ENCODE measurements at places on chromosomes 1 and 21. TPM values are rescaled to one million over a fixed set of nuclear protein-coding genes. Genes with fewer than 3 reads are reported as not detected.

- H3K36me3 ChIP-seq: no peaks in the 10 kb centered on the region
- no peak overlapping the region for H3K4me3 ChIP-seq
- H3K27me3 ChIP-seq: peaks cover 11% of the 10 kb centered on the region
- H3K4me1 ChIP-seq: no peaks in the 10 kb centered on the region
- no peak for DNase-seq
These were observed 24.5 kb upstream of the SLC1A7 start for GRCh38 chr1:53166912-53167311.

Gene HAPLN2
- total RNA-seq: 0.21 TPM

- DNase-seq: no peak
- H3K36me3 ChIP-seq: no peaks in the 10 kb centered on the region
- H3K4me3 ChIP-seq: no peak overlapping the region
- no peaks in the 10 kb centered on the region for H3K27me3 ChIP-seq
- H3K4me1 ChIP-seq: no peaks in the 10 kb centered on the region
These were observed 61.0 kb upstream of the C8B start for GRCh38 chr1:57026624-57027354.

DNA sequence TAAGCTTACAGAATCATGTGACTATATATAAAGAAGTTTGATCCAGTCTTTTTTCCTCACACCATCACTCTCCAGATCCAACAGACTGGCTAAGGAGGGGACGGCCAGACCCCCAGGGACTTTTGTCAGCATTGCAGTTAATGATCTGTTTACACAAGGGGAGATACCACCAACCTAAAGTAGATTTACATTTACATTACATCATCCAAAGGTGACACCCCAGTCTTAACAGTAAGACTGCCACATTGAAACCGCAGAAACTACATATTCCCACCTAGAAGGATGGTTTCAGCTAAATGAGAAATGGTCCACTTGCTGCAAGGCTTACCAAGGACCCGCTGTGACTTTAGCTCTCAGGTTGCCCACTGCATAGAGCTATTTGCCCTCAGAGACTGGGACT, 3.4 kb downstream of the RCAN1 start:
- H3K4me1 ChIP-seq: peaks cover 20% of the 10 kb centered on the region
- H3K36me3 ChIP-seq: no peaks in the 10 kb centered on the region
- H3K27me3 ChIP-seq: no peaks in the 10 kb centered on the region
- no peak overlapping the region for H3K4me3 ChIP-seq

Gene NBPF4
- total RNA-seq: not detected

DNA sequence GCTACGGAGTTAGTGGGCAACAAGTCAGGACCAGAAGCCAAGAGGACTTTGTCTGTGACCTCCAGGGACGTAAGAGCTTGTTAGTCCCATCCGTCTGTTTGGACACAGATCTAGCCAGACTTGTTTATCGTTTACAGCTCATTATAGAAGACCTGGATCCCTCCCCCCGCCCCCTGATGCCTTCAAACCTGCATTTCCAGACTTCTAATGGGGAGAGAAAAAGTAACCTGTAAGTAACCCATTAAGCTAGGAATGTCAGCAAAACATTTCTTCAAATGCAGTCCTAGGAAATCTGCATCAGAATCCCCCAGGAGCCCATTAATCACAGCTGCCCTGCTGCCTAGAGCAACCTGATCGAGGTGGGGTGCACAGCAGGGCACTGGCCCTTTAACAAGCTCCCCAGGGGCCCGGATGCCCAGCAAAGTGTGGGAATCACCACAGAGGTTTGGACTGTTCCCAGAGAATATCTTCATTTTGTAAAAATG, 1.4 kb upstream of the MAD2L2 start:
- H3K27ac ChIP-seq: no peak overlapping the region
- no peaks in the 10 kb centered on the region for H3K36me3 ChIP-seq
- H3K4me3 ChIP-seq: peak overlapping the region; percentile 13
- peaks cover 2% of the 10 kb centered on the region for H3K27me3 ChIP-seq
